ENCODE measurements at places on chromosomes 11 and 22. TPM values are rescaled to one million over a fixed set of nuclear protein-coding genes. Genes with fewer than 3 reads are reported as not detected.

GRCh38 chr11:568306-569157, 7.7 kb upstream of the PHRF1 start:
- peak; percentile 75 for DNase-seq

GRCh38 chr22:47435204-47435487, 672.7 kb downstream of the TBC1D22A start:
- DNase-seq, result no peak

GRCh38 chr11:44950031-44950624, 555 bp downstream of the TP53I11 start:
- DNase-seq, result no peak

DNA sequence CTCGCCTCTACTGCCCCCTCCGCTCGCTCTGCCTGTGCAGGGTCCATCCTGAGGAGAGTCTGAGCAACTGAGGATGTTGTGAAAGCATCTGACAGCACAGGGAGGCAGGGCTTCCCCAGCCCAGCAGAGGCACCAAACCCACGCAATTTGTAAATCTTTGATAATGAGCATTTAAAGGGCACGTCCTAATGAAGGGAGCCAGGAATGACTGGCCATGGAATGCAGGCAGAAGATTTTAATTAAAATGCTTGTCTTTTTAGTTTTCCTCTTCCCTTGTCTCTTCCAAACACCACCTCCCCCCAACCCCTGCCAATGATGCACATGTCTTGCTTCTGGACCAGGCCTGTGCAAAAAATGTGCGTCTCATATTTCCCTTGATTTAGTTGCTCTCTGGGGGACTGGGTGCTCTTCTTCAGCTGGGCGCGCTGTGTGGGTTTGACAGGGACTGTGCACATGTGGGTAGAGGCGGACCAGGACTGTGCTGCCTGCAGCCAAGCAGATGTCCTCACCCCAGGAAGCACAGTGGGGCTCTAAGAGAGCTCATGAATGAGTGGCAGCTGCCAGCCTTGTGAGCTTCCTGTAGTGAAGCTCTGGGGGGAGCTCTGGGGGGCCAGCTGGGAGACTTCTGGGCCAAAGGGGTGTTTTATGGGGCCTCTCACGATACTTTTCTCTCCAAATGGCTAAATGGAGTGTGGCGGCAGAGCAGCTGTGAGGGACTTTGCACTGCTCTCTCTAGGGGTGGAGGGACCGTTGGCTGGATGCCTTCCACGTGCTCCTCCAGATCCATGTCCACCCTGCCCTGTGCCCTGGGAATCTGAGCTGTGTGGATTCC, 273.5 kb downstream of the ST3GAL4 start:
- no peak for DNase-seq

DNA sequence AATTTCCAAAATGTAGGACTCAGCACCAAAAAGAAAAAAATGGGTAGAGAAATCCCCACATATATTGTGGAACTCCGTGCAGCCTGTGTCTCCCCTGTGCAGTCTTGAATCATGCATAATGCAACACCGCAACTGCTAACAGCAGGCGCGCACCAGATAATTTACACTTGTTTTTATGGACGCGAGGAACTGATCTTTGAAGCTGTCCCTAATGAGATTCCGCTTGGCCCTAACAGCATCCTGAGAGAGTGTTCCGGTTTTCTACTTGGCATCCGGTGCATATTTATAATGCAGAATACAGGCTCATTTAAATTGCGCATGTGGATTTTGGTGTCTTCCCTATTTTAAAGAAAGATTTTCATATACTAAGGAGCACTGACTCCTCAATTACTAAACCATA, 21.1 kb downstream of the MPPED2 start:
- DNase-seq, result no peak

- peak; percentile 13 for DNase-seq
Measured at GRCh38 chr11:22666688-22667439, 453 bp downstream of the GAS2 start.

GRCh38 chr11:126072141-126072741, 9.6 kb upstream of the CDON start:
- peak; percentile 20 for DNase-seq

DNA sequence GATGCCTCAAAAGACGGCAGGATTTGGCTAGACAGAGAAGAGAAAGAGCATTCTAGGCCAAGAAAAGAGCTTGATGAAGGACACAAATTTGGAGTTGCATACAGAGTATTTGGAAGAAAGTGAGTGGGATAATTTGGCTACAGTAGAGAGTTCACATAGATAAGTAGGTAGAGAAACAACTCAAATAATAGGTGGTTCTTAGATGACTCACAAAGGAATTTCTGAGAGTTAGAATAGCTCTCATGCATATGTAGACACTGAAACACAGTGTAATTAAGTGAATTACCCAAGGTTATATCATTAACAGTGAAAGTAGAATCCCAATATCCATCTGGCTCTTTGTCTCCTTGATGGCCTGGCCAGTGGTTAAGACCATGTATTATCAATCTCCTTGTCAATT, 228.6 kb upstream of the DDI1 start:
- DNase-seq, result peak; percentile 93

- peak; percentile 42 for DNase-seq
Measured at GRCh38 chr22:17199003-17199731, 20.1 kb downstream of the ADA2 start.

DNA sequence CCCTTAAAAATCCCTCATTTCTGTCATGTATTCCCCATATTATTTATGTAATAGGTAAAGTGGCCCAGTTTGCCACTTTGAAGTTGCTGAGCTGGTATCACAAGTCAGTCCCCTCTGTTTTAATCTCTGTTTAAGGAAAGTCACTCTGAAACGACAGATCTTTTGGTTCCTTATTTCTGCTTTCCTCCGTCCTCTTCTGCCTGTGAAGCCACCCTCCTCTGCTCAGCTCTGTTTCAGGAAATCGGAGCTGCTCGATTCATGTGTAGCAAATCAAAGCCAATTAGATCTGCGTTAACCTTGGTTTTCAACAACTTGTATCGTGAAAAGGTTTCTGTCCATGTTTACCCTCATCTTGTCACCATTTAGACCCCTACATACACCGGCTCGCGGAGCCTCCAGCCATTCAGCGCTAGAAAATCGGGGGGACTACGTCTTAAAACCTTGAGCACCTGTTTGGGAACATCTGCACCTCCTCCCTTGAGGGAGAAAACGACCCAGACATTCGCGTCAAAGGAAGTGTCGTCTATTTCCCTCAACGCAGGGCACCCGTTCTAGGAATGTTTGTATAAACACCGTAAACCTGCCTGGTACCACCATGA, 576 bp upstream of the SC5D start:
- peak; percentile 33 for DNase-seq

DNA sequence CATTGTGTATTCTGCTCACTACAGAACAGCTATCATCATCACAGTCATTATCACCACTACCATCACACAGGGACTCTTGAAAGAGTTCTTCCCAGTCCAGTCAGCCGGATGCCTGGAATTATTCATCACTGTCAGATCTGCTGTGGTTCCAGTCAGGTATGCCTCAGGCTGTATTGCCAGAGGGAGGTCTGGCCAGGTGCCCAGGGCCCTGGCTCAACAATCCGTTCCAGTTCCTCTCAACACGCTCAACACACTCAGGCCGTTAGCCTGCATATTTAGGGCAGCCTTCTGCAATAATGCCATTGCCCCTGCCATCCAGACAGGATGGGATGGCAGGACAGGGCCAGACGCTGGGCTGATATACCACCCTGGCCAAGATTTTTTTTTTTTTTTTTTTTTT, 28.6 kb upstream of the RASL10A start:
- peak; percentile 92 for DNase-seq

DNA sequence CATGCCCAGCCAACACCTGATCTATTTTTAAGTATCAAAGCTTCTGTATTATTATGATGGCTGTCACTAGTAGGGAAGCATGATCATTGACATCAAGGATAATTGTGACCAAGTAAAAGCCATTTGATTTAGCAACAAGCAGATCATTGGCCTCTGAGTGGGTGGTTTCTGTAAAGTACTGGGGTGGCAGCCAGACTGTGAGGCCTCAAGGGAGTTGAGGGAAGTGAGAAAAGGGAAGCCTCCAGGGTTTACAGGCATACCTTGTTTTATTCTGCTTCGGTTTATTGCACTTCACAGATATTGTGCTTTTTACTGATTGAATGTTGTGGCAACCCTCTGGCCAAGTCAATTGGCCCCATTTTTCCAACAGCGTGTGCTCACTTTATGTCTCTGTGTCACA, 60.1 kb downstream of the PRR5L start:
- peak; percentile 45 for DNase-seq

DNA sequence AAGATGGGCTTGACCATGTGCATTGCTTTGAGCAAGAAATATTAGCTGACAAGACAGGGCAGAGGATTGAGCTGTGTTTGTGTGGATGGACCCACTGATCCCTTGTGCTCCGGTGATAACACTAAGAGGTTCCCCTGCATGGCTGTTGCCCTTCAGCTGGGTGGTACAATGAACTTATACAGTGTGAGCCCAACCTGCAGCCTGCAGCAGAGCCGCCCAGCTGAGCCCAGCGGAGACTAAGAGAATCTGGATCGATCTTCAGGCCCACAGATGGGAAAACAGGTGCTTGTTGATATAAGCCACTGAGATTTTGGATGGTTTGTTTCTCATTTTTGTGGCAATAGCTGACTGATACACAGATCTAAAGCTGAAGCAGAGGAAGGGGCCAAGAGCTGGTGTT, 177.4 kb upstream of the SYT13 start:
- DNase-seq, result no peak

DNA sequence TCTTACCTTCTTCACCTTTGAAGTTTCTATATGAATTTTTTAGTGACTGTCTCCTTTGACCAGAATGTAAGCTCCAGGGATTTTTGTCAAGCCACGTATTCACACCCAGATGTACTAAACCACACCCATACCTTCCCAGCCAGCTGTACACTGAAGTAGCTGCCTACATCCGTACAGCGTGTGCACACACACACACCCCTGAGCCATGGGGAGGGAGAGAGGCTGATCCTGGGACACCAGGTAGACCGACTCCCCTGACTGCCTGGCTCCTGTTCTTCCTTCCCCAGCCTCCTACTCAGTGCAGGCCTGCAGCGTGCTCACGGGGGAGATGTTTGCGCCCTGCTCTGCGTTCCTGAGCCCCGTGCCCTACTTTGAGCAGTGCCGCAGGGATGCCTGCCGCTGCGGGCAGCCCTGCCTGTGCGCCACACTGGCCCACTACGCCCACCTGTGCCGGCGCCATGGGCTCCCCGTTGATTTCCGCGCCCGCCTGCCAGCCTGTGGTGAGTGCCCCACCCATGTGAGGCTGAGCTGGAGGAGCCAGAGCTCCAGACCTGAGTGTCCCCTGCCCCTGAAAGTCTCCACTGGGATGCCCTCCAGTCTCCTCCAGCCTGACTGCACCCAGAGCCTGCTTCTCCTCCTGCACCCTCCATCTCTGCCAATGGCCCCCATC, 25.9 kb downstream of the OTOG start:
- no peak for DNase-seq

GRCh38 chr11:69442807-69443137, 38.7 kb upstream of the LINC01488 start:
- peak; percentile 50 for DNase-seq

GRCh38 chr22:23527971-23528740, 51.9 kb downstream of the IGLL1 start:
- no peak for DNase-seq

- DNase-seq, result peak; percentile 52
Measured at GRCh38 chr11:72831521-72832300, 17.5 kb downstream of the ATG16L2 start.

DNA sequence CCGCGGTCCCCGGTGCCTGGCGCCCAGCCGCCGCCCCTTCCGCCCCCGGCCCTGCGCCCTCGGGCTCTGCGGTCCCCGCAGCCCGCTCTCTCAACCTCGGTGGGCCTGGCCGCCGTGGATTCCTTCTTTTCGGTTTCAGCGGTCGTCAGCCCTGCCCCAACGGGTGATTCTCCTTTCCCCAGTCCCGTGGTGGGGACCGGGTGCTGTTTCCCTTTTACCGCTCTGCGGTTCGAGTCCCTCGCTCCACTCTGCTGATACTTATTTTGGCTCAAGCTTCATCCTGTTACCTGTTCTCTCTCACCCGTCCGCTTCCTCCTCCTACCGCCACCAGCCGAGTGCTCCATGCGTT, 494 bp downstream of the ZDHHC5 start:
- DNase-seq, result no peak

GRCh38 chr11:119352857-119353260, 6.4 kb upstream of the MFRP start:
- DNase-seq, result peak; percentile 84

DNA sequence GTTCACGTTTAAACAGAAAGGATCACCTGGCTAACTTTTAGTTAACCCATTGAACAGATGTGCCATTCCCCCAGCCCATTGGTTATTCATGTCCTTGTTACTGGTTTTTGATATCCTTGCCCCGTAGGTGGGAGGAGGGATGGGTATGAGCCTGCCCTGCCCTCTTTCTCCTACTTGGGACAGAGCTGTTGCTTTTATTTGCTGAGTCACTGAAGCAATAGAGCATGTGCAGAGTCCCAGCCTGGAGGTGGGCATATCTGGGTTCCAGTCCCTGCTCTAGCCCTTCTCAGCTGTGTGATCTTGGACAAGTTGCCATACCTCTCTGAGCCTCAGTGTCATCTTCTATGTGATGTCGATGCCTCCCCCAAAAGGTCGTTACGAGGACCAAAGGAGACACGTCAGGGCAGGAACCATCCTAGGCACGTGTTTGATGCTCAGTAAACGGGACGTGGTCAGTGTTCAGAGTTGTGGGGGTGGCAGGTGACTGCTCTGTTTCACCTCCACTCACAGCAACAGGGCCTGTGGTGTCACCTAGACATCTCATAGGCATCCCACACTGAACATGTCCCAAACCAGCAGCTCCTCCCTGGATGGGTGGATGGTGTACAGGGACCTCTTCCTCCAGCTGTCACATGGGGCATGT, 61.0 kb downstream of the BMAL1 start:
- DNase-seq, result peak; percentile 68

DNA sequence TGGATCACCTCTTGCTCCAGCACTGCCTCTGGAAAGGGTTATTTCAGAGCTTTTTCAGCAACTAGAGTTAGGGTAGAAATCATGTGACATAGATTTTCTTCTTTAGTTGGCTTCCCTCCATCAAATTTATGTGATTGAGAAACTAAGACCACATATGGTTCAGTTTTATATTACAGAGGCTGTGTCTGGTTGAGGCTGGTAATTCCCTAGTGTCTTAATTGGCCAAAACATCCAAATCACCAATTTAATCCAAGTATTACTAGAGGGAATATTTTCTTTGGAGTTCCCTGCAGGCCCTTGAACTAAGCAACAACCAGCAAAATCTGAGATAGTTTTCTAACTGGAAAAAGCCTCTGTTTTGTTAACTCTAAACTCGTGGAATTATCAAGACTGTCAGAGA, 136.3 kb downstream of the ARHGAP42 start:
- no peak for DNase-seq

- DNase-seq, result no peak
Measured at GRCh38 chr11:116242006-116242405, 530.8 kb downstream of the BUD13 start.

Gene MAP6
- 3.2 TPM for total RNA-seq

Gene CD3E
- total RNA-seq, result not detected

Gene SPON1
- total RNA-seq, result 2.9 TPM

Gene GLYAT
- total RNA-seq, result 3.6 TPM

Gene EFCAB6
- 8.4 TPM for total RNA-seq

Gene PEX16
- 28.7 TPM for total RNA-seq

Gene CSRP3
- total RNA-seq, result not detected

Gene HORMAD2
- total RNA-seq, result 1.0 TPM

Gene HBD
- not detected for total RNA-seq
